ENCODE measurements at places on chromosomes 7 and 10.

DNA sequence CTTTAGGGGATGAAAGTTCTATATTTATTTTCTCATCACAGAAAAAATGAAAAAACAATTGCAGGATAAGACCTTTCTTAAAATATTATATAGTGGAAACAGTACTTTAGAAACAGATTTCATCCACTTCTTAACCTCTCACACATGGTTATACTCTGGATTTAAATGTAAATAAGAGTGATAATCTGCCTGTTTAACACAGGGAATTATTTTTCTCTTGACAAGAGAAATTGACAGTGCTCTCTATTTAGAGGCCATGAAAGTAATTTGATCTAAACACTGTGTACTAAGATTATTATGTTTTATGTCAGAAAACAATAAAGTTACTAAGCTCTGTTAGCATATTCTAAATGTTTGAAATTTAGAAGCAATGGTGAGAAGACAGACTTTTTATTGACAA, 88.4 kb downstream of the PHF14 start:
- no peak for DNase-seq

DNA sequence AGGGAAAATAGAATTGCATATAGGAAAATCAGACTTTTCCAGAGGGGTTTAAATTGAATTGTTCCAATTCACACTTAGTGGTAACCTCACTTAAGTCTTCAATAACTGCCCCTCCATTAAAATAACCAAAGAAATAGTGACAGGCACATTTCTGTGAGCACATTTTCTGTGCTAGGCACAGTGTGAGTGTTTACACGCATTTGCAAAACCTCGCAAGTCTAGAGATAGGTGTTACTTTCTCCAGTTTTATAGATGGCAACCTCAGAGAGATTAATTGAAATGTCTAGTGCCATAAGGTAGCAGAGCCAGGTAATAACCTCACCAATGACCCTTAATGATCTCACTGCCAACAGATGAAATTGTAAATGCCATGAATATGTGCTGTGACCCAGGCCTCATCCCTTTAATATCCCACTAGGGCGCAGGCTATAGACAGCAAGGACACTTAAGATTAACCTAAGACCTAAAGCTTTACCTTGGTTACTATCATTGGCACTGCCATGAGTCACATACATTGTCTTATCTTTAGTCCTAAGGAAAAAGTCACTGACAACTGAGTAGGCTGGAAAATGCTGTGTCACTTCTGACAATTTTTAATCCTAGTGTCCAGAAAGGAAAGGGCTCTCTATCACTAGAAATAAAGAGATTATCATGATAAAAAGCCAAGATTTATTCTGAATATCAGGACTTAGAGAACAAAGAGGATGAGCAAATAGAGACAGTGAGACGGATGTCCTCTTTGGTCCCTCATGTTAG, 187.8 kb downstream of the PPP1R17 start:
- DNase-seq: no peak

- DNase-seq: no peak
These were observed 181.8 kb upstream of the CSTF2T start for GRCh38 chr10:51881213-51881612.

GRCh38 chr7:103150192-103150591, 1.3 kb upstream of the NAPEPLD start:
- DNase-seq: no peak
